Bronchial epithelial cell (primary cell): ENCODE measurements at places on chromosomes 6 and 20. TPM values are rescaled to one million over a fixed set of nuclear protein-coding genes. Genes with fewer than 3 reads are reported as not detected.

The ACSS1 gene
- total RNA-seq = 0.64 and 1.8 TPM in 2 replicates

The TEAD3 gene
- 5.3 and 7.6 TPM in 2 replicates for total RNA-seq

The FNDC1 gene
- total RNA-seq = not detected in 2 replicates

The LY6G6D gene
- not detected in 2 replicates for total RNA-seq

The HTR1E gene
- total RNA-seq = not detected in 2 replicates

The SCRT2 gene
- not detected in 2 replicates for total RNA-seq

The CCHCR1 gene
- 14.5 and 25.2 TPM in 2 replicates for total RNA-seq

The CGAS gene
- 3.6 and 3.9 TPM in 2 replicates for total RNA-seq

The RBM12 gene
- total RNA-seq = 40.0 and 51.2 TPM in 2 replicates

The CLDN20 gene
- not detected in 2 replicates for total RNA-seq

The DTNBP1 gene
- 6.3 and 11.0 TPM in 2 replicates for total RNA-seq

The MDFI gene
- 57.1 and 61.3 TPM in 2 replicates for total RNA-seq

The HCRTR2 gene
- total RNA-seq = not detected in 2 replicates

The SLC52A3 gene
- 0.26 and 0.53 TPM in 2 replicates for total RNA-seq

The ERVFRD-1 gene
- not detected in 2 replicates for total RNA-seq

The IPCEF1 gene
- under 0.01 and 0.26 TPM in 2 replicates for total RNA-seq

The MUC21 gene
- 0.53 and 2.2 TPM in 2 replicates for total RNA-seq
